ENCODE measurements at places on chromosomes 5 and 9.

GRCh38 chr5:93596676-93597490 is 13.9 kb downstream of the NR2F1 start:
- no peak for DNase-seq

- no peak for DNase-seq
Observed at GRCh38 chr9:135342206-135343130, 137.1 kb upstream of the PPP1R26 start.

DNA sequence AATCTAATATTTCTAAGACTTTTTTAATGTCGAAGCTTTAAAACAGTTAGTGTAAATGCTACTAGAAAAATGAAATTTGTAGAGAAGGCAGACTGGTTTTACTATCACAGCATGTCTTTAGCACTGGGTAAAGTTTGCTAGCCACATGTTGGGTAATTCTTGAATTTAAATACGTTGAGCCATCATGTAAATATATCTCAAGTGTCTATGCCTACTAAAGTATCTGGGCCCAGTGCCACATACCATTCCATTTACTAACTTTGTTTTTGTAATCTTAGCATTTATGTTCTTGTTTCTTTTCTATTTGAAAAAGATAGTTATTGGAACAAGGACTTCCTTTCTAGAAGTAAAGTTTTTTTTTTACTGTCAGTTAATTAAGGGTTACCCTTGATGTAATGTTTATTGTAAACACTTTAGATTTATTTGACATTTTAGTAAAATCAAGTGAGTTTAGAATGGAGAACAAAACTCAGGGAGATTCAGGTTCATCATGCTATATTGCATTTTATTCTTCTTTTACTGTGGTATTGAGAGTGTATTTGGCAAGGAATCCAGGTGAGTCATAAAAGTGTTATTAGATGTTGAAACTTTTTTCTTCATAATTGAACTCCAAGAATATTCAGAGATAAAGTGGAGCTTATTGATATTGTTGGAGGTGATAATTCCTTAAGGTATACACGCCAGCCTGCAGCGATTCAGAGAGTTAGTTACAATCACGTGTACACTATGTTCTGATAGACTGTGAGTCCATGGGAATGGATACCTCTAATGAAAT is 182.4 kb downstream of the CCDC171 start:
- DNase-seq = no peak

GRCh38 chr9:14029806-14030374 is 284.1 kb downstream of the NFIB start:
- DNase-seq = no peak

GRCh38 chr9:125527471-125528002 is 179.5 kb downstream of the MAPKAP1 start:
- DNase-seq = no peak

GRCh38 chr9:79632705-79633104 is 60.9 kb downstream of the TLE4 start:
- no peak for DNase-seq

GRCh38 chr9:110728058-110728457 is 59.5 kb downstream of the MUSK start:
- DNase-seq = no peak

DNA sequence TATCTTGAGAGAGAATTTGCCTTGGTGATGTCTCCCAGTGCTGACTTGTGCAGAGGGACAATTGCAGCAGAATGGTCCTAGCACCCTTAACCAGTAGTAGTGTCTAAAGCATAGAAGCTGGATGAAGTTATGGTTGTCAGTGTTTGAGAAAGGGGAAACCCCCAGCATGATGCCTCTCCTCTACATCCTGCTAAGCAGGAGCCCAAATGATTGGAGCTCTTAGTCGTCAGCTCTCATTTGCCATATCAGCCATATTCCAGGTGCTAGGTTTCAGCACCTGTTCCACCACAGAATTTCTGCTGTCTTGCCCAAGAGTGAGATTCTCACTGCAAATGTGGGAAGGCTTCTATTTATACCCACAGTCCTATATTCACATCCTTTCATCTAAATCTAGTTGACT is 43.7 kb upstream of the RFX3 start:
- no peak for DNase-seq

GRCh38 chr5:100788417-100788816 is 114.7 kb downstream of the ST8SIA4 start:
- no peak for DNase-seq

DNA sequence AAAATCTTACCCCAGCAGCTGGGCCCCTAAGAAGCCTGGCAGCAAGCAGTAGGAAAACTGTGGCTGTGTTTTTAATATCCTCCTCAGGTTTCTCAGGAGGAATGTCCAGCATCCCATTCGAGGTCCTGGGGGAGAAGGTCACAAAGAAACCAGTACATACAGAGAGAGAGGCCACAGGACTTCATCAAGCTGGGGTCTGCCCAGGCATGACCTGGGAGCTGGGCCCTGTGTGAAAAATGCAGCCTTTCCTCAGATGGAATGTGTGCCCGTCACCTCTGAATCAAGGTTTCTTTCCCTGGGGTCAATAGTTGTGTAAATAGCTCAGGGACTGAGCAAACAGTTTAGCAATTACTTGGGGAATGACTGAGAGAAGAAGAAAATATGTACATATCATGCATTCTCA is 33.9 kb upstream of the RAD23B start:
- no peak for DNase-seq

DNA sequence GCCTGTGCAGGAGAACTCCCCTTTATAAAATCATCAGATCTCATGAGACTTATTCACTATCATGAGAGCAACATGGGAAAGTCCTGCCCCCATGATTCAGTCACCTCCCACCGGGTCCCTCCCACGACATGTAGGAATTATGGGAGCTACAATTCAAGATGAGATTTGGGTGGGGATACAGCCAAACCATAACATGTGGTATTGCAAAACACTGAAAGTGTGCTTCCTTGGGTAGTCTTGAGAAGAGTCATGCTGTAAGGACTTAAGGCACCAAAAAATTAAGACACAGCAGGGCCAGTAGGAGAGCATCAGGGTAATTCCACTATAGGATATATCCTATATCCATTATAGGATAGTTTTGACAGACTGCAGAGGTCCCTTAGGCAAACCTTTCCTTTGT is 29.4 kb upstream of the GDNF start:
- DNase-seq = no peak

- no peak for DNase-seq
Observed at GRCh38 chr5:71586052-71586940, 844 bp upstream of the MCCC2 start.

GRCh38 chr5:131976414-131977211 is 31.1 kb upstream of the MEIKIN start:
- DNase-seq = no peak

DNA sequence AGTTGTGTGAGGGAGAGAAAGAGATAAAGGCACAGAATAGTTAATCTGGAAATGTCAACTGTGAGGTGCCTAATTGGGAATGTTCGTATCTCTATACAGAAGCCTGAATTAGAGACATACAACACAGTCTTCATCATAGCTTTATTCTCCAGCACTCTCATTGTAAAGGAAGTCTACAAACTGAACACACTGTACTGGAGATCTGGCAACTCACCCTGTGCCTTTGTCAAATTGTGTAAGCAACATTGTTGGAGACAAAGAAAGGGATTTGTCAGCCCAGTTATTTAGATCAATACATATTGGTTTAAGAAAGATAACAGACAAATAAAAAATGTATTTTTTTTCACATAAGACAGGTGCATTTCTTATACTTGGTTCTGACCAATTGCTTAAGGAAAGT is 832.9 kb upstream of the DMAC1 start:
- no peak for DNase-seq

GRCh38 chr9:96720435-96720834 is 57.5 kb downstream of the ZNF510 start:
- DNase-seq = no peak

GRCh38 chr5:158378931-158379330 is 520.0 kb upstream of the CLINT1 start:
- no peak for DNase-seq

- no peak for DNase-seq
Observed at GRCh38 chr5:61635271-61635670, 303.2 kb downstream of the ZSWIM6 start.

DNA sequence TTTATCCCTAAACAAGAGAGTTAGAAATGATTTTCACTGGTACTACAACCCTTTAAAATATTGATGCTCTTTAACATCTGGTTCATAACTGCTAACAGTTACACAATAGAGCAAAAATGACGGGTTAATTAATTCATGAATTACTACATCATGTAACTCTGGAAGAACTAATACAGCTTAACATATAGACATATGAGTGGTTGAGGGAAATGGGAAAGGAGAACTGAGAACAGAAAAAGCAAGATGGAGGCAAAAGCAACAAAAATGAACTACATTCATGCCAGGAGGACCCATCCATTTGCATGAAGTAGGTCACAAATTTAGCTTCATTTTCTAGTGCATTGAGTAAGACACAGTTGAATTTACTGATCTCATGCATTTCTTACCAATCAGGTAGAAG is 61.8 kb downstream of the C9 start:
- DNase-seq = peak; percentile 27

GRCh38 chr9:98854266-98854665 is 46.8 kb downstream of the GALNT12 start:
- no peak for DNase-seq

GRCh38 chr9:137255448-137256114 is 454 bp downstream of the NELFB start:
- DNase-seq = no peak

GRCh38 chr5:17882760-17883488 is 248.7 kb downstream of the TAF11L14 start:
- no peak for DNase-seq

DNA sequence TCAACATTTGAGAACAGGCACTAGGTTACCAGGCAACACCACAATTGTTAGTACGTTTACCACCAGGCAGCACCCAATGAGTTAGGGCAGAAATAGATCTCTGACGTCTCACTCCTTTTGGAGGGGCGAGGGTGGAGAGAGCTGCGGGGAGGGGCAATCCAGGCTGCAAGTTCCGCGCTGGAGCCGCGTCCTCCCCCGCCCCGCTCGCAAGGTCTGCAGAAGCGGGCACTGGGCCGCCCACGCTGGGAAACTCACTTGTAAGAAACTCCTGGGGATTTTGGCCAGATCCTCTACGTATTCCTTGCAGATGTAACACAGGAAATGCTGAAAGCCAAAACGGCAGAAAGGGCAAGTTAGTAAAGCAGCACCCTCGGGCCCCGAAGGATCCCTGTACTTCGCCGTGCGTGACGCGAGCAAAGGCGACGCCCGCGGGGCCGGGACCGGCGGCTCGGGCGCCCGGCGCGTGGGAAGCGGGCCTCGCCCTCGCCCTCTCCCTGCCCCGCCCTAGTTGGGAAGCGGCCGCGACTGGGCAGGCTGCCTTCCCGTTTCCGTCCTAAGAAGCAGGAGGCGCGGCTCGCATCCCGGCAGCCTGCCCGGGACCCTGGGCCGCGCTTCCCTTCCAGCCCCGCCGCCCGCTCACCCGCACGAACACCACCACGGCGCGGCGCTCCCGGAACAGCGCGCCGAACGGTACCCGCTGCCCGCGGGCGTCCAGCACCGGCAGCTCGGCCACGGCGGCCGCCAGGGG is 493 bp downstream of the PRXL2C start:
- peak; percentile 39 for DNase-seq

DNA sequence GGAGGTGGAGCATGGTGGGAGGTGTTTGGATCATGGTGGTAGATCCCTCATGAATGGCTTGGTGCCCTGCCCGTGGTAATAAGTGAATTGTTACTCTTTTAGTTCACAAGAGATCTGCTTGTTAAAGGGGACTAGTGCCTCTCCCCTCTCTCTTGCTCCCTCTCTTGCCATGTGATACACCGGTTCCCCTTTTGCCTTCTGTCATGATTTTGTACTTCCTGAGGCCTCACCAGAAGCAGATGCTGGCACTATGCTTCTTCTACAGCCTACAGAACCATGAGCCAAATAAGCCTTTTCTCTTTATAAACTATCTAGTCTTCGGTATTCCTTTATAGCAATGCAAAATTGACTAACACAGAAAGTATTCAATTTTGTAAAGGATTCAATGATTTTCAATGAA is 817.1 kb downstream of the TLR4 start:
- DNase-seq = no peak

DNA sequence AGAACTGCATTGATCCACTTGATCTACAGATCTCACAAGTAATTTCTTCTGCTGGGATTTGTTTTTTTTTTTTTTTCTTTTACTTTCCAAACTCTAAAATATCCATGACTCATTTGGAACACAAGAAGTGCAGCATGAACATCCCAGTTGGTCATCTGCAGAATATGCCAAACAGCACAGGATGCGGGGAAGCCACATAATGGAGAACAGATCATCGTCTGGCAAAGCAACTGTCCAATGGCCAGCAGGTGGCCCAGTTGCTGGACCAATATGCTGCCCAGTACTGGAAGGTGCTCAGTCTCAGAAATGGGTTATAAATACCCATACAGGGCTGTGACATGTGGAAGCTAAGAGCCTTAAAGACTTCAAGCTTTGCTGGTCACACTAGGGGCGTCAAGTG is 221.3 kb upstream of the TAS2R1 start:
- no peak for DNase-seq

DNA sequence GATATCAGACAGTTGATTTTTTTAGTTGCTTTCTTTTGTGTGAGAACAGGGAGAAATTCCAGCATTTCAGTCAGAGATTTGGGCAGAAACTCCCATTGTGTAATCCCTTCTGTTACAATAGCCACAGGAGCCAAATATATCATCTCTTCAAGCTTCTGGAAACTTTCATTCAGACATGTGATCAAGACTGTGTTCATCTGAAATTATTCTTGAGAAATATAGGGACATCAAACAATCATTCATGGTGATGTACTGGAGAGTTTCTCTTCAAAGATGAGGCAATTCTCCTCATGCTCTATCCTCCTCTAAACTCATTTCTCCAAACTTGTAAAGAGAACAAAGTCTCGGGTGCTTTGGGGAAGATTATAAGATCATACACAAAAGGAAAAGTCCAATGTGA is 35.2 kb upstream of the CSNK1G3 start:
- DNase-seq = no peak

- no peak for DNase-seq
Observed at GRCh38 chr5:85170183-85170582, 785.5 kb upstream of the EDIL3 start.

- no peak for DNase-seq
Observed at GRCh38 chr5:53928641-53929040, 368.2 kb downstream of the NDUFS4 start.

DNA sequence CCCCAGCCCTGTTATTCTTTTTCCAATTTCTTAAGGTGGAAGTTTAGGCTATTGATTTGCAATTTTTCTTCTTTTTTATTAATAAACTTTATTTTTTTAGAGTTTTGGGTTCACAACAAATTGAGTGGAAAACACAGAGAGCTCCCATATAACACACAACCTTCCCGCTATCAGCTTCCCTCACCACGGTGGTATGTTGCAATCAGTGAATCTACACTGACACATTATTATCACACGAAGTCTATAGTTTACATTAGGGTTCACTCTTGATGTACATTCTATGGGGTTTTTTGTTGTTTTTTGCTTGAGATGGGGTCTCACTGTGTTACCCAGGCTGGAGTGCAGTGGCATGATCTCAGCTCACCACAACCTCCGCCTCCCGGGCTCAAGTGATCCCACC is 4.8 kb upstream of the NFX1 start:
- peak; percentile 5 for DNase-seq

- DNase-seq = peak; percentile 88
Observed at GRCh38 chr5:80141147-80141671, 106.1 kb downstream of the THBS4 start.
